ENCODE measurements at places on chromosomes 11 and 22.

- no peak for DNase-seq
Measured at GRCh38 chr22:42786606-42787356, 66.1 kb upstream of the A4GALT start.

DNA sequence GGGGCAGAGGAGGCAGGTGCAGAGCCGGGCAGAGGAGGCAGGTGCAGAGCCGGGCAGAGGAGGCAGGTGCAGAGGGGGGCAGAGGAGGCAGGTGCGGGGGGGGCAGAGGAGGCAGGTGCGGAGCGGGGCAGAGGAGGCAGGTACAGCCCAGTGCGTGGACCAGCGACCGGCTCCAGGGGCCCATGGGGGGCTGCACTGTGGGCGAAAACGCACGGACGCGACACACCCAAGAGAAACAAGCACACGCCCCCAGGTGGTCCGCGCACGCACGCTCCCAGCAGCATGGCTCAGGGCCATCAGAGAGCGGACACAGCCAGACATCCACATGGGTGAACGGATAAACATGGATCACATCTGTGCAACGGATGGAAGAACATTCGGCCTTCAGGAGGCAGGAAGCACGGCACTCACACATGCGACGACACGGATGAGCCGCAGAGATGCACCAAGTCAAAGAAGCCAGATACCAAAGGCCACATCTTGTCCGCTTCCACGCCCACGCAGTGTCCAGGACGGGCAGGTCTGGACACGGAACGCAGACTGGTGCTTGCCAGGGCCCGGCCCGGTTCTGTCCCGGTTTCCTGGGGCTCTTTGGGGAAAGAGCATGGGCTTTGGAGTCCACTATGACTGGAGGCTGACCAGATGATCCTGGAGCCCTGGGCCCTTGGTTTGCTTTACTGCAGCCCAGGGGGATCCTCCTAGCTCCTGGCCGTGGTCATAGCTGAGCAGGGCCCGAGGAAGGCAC lies 21.8 kb downstream of the OSBPL5 start:
- no peak for DNase-seq

GRCh38 chr22:46058591-46059519 lies 81.9 kb upstream of the WNT7B start:
- DNase-seq = no peak

DNA sequence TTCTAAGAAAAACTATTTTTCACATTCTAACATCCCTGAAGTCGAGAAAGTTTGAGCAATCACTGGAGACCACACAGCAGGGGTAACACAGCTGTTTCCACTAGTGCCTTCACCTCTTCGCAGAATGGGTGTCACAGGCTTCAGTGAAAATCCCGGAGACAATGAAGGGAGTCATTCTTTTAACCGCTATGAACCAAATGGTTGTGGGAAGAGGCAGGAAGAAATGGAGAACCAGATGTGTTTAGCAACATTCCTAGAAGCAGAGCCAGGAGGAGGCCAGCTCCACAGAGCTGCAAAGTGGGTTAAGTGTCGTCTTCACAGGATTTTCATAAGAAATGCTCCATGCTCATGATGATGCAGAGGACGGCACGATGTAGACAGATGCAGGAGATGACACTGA lies 221.1 kb downstream of the LARGE1 start:
- DNase-seq = no peak

GRCh38 chr11:62888406-62888805 lies 7.7 kb downstream of the SLC3A2 start:
- DNase-seq = no peak

DNA sequence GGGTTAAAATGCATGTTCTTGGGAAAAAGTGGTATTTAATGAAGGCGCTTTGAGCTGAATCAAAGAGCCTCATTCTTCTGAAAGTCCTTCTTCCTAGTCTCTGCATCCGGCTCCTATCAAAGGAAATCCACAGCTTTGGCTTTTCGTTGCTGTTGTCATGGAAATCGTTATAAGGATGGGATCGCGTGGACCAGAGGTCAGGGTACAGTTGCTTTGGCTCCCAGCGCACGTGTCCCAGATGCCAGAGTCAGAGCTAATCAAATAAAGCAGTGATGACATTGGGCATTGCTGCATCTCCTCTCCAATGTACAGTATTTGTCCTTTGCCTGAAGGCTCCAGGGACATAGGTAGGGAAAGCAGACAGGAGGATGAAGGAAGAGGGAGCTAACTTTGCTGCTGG lies 181.9 kb downstream of the MYO18B start:
- no peak for DNase-seq

DNA sequence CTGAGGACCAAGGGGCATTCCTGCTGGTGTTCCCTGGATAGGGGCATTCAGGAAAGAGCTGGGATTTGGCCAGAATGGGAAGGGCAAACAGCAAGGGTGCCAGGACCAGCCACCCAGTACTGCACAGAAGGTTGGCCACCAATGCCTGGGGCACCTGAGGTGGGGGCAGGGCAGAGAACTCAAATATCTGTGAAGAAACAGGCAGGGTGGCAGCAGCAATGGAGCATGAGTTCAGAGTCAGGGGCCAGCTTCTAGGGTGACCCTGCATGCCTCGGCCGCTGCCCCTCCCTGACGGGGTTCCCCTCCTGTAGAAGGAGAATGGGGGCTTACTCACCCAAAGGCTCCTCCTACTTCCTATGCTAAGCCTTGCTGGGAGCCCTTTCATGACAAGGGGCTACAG lies 79.3 kb upstream of the SHANK2 start:
- no peak for DNase-seq

DNA sequence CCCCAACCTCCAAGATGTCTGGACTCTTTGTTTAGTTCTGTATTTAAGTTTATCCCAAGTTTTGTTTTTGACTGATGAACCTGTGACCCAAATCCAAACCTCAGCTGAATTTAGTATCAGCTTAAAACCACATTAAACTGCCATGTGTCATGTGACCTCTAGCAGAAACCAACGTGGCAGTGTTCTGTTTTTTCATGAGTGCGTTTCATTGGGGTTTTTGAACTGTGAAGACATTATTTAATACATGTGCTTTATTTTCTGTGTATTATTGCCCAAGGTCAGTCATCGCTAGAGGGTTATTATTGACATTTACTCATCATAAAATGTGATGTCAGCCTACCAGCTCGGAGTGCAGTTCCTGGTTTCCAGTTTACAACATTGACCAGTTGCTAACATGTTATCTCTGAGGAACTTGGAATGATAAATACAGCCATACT lies 1.8 kb downstream of the TLCD5 start:
- DNase-seq = no peak

- no peak for DNase-seq
Measured at GRCh38 chr22:39617342-39617741, 46.8 kb downstream of the CACNA1I start.

GRCh38 chr11:77136074-77136473 lies 8.0 kb downstream of the MYO7A start:
- no peak for DNase-seq

GRCh38 chr11:122229481-122230384 lies 113.7 kb upstream of the BLID start:
- DNase-seq = no peak

- DNase-seq = no peak
Measured at GRCh38 chr11:64969209-64969608, 2.7 kb downstream of the MAJIN start.

GRCh38 chr11:59180907-59181306 lies 9.0 kb downstream of the DTX4 start:
- DNase-seq = no peak

DNA sequence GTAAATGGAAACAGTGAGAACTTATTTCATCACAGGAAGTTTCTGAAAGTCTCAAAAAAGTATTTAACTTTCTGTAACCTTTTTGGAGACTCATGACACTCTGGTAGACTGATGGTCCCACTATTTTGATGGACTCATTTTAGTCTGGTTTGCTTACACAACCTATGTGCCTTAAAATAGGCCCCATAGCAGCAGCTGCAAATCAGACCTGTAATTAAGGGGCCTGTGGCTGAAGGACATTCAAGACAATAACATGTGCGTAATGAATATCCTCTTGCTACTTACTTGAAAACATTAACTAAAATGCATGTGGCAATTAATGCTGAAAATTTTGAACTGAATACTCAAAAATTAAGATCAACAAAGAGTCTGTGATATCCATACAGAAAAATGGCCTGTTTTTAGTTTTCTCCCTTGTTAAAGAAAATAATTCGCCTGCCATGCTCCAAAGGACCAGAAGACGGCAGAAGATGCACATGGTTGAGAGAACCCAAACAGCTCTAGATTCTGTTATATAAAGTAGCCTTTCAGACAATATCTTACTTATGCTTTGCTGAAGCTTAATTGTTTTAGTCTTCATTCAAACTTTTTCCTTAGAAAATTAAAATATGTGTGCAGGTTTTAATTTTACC lies 568.5 kb downstream of the KCNA4 start:
- no peak for DNase-seq

DNA sequence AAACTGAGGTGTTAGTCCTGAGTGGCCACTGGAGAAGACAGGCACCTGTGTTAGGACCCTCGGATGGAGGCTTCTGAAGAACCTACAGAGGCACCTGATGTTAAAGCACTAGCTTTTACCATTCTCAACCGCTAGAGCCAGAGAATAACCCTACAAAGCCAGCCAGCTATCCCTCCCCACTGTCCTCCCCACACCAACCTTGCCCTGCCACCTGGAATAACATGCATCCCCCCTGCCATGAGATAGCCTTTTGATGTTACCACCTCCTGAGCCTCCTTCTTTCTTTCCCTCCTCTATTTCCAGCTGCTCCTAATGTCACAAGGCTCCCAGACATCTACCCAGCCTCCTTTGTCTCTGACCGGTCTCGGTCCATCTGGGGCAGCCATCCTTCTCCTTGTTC lies 28.1 kb downstream of the COMMD9 start:
- no peak for DNase-seq
